NCI-H2029 (cell line): ENCODE measurements at places on chromosomes 7 and 10.

GRCh38 chr7:157153260-157153659, 14.5 kb downstream of the UBE3C start:
- no peak for DNase-seq

DNA sequence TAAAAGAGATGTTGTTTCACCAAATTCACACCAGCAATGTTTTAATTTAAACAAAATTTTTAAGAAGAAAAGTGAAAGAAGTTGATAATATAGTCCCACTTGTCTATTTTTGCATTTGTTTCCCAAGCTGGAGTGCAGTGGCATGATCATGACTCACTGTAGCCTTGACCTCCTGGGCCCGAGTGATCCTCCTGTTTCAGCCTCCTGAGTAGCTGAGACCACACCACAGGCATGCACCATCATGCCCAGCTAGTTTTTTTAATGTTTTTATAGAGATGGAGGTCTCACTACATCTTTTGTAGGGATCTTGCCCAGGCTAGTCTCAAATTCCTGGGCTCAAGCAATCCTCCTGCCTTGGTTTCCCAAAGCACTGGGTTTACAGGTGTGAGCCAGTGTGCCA, 14.1 kb upstream of the NDUFA5 start:
- DNase-seq = no peak

- DNase-seq = no peak
These were observed 582.2 kb downstream of the SORCS1 start for GRCh38 chr10:106582291-106582690.

GRCh38 chr10:93904901-93905300, 11.1 kb downstream of the SLC35G1 start:
- DNase-seq = peak; percentile 81

DNA sequence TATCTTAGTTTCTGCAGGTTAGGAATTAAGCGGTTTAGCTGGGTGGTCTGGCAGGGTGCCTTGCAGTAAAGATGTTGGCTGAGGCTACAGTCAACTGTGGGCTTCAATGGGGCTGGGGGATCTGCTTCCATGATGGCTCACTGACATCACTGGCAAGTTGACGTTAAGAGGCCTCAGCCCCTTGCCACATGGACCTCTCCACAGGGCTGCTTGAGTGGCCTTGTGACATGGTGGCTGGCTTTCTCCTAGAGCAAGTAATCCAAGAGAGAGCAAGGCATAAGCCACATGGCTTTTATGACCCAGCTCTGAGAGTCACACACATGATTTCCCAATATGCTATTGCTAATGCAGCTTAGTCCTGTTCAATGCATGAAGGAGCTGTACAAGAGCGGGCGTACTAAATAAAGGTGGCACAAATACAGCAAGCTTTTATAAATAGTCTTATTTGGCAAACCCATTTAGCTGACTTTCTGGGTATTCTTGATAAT, 109.1 kb downstream of the SEPTIN7 start:
- DNase-seq = no peak
